Activated CD4-positive, alpha-beta T cell treated with anti-CD3 and anti-CD28 coated beads for 1 hour (primary cell): ENCODE measurements at places on chromosomes 3 and 15.

GRCh38 chr3:30271781-30272180 is 334.6 kb upstream of the TGFBR2 start:
- no peak for DNase-seq

DNA sequence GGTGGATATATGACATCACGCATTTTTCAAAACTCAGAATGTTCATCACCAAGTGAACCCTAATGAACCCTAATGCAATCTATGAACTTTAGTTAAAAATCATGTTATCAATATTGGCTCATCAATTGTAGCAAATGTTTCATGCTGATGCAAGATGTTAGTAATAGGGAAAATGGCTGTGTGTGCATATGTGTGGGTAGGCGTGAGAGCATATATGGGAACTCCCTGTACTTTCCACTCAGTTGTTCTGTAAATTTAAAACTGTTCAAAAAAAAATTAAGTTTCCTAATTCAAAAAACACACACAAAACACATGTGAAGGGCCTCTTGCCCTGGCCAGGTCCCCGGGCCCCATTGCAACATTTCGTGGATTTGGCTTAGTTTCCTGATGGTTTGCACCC is 89.7 kb upstream of the PROK2 start:
- DNase-seq = no peak

DNA sequence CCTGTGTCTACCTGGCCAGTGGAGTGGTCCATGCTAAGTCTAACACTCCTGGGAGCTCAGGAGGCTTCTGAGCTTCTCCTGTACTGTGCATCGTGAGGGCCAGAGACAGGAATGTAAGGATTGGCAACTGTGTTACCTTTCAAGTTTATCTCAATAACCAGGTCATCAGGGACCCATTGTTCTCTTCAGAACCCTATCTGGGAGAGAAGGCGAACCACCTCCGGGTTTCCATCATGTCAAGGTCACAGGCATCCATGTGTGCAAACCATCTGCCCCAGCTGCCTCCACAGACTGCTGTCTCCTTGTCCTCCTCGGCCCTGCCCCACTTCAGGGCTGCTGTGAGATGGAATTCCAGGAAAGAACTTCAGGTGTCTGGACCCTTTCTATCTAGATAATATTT is 5.9 kb downstream of the ANKRD63 start:
- DNase-seq = no peak

GRCh38 chr3:98573181-98573728 is 20.2 kb downstream of the CPOX start:
- no peak for DNase-seq

DNA sequence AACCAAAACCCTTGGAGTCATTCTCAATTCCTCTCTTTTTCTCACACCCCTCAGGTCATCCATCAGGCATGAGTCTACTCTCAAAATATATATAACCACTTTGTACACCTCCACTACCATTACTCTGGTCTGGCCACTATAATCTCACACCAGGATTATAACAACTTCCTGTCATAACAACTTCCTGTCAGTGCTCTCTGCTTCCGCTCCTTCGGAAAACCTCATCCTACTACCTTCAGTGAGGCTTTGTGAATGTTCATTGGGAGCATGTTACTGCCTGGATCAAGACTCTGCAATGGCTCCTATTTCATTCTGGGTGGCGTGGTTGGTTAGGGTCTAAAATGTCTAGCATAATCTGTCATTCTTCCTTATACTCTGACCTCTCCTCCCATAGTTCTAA is 447.4 kb downstream of the MAGI1 start:
- no peak for DNase-seq

DNA sequence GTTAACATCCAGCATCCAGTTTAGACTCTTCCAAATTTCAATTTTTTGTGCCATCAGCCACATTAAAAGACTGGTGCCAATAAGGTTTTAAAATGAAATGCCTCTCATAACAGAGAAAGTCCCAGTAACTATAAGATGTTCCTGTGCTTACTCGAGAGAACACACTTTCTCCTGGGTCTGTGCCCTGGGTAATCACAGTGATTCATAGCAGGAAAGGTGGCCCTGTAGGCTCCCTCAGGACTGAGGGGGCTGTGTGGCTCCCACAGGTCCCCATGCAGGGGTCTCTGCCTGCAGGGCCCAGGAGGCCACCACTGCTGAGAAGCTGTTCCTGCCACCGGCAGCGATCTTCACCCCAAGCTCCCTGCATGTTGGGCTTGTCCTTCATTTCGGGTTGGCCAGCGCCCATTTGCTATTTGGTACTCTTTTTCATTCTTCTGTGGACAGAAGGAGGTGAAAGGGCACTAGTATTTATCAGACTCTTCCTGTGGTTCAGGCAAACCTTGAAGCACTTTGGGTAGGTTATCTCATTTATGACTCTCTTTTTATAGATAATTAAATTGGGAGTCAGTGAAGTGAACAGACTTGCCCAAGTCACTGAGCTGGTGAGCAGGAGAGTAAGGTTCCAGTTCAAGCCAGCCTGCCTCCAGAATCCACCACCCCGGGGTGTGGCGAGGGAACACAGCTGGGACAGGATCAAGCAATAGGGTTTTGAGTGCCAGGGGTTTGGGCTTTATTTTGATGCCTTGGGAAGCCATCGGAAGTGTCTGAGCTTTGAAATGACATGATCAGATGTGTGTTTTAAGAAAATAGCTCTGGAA is 44.2 kb upstream of the PLXNA1 start:
- DNase-seq = no peak

GRCh38 chr3:158801201-158801600 is 653 bp upstream of the MFSD1 start:
- DNase-seq = no peak

DNA sequence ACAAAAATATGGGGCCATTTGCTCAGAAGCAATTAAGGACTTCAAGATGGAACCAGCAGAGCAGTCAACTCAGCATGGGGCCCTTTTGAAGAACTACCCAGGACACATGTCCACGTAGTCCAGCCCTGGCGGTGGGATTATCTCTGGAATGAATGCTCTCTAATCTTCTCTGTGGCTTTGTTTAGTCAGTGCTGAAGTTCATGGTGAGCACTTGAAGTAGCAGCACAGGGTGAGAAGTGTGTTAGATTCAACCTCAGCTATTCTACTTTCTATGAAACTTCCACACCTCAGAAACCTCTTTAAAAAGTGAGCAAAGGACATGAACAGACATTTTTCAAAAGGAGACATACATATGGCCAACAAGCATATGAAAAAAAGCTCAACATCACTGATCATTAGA is 74.4 kb downstream of the THRB start:
- no peak for DNase-seq

- DNase-seq = no peak
Measured at GRCh38 chr3:119596398-119596797, 1.3 kb upstream of the PLA1A start.

GRCh38 chr3:176767385-176767784 is 429.9 kb downstream of the TBL1XR1 start:
- DNase-seq = no peak

DNA sequence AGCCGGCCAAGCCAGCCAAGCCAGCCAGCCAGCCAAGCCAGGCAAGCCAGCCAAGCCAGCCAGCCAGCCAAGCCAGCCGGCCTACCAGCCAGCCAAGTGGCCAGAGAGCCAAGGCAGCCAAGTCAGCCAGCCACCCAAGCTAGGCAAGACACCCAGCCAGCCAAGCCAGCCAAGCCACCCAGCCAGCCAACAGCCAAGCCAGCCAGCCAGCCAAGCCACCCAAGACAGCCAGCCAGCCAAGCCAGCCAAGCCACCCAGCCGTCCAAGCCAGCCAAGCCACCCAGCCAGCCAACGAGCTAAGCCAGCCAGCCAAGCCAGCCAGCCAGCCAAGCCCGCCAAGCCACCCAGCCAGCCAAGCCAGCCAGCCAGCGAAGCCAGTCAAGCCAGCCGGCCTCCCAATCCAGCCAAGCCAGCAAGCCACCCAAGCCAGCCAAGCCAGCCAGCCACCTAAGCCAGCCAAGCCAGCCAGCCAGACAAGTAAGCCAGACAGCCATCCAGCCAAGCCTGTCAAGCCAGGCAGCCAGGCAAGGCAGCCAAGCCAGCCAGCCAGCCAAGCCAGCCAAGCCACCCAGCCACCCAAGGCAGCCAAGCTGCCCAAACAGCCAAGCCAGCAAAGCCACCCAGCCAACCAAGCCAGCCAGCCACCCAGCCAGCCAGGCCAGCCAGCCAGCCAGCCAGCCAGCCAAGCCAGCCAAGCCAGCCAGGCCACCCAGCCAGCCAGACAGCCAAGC is 200.5 kb downstream of the GOLGA6L6 start:
- DNase-seq = peak; percentile 26

- no peak for DNase-seq
Measured at GRCh38 chr15:61295239-61295638, 66.1 kb upstream of the RORA start.

DNA sequence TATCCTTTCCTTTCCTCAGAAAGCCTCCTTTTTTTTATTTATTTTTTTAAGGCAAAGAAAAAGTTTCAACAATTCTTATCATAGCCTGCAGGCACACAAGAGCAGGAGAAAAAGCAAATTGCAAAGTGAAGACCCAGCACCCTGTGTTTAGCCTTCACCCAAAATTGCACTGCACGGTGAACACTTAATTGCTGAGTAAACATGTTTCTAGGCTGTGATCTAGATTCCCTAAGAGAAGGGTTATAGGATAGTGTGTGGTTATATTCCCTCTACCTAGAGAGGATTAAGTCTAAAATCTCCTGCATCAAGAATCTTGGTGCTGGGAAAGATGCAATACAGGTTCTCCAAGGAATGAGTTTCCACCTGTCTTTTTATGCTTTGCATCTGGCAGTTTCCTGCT is 70.2 kb upstream of the BFSP2 start:
- no peak for DNase-seq

DNA sequence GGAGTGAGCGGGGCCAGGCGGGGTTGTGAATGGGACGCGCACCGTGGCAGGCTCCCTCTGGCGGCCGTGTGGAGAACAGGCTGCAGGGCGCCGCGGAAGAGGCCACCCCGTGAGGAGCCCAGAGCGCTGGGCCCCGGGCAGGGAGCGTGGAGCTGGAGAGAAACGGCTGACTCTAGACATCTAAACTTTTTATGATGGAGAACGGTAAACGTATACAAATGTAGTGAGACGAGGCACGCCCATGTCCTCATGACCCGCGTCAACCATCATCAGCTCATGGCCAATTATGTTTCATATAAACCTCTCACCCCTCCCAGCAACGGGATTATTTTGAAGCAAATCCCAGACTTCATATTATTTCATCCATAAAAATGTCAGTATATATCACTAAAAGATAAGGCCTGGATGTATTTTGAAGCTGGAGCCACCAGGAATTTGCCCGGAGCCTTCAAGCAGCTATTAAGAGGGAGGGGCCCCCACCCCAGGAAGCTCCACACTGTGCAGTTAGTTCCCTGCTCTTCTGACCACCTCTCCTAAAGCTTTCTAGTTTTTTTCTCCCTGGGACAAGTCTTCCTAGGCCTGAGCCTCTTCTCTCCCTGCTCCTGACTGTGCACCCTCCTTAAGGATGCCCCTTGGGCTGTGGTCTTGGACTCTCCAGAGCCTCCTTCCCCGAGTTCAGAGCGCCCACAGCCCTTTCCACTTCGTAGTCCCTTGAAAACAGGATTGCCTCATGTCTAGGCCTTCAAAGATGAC is 149.5 kb downstream of the SMAD6 start:
- peak; percentile 63 for DNase-seq

GRCh38 chr15:90530250-90531051 is 728 bp downstream of the CRTC3 start:
- peak; percentile 22 for DNase-seq

DNA sequence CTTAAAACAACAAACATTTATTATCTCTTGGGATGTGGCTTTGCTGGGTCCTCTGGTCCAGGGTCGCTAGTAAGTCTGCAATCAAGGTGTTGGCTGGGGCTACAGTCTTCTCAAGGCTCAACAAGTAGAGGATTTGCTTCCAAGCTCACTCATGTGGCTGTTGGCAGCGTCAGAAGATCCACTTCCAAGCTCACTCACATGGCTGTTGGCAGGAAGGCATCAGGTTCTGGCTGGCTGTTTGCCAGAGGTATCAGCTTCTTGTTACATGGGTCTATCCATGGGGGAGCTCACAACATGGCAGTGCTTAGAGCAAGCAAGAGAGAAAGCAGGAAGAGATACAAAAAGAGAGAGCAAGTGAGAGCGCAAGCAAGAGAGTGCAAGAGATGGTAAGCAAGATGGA is 15.0 kb upstream of the BNC1 start:
- DNase-seq = no peak

DNA sequence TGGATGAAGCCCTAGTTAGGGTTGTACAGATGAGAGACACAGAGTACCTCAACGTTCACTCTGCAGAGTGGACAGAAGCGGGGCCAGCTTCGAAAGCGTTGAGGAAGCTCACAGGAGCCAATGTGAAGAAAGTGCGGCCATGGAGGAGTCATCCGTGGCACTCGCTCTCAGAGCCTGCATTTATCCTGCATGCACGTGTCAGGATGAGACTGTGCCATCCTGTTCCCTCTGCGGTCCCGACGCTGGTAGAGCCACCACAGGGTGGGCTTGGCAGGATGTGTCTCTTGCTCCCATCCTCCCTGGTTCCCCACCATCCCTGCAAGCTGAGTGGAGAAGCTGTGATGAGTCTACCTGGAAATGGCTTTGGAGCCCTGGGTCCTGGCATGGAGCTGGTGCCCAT is 39.3 kb downstream of the KLHL25 start:
- no peak for DNase-seq

- no peak for DNase-seq
Measured at GRCh38 chr3:50327129-50327528, 894 bp downstream of the TUSC2 start.

DNA sequence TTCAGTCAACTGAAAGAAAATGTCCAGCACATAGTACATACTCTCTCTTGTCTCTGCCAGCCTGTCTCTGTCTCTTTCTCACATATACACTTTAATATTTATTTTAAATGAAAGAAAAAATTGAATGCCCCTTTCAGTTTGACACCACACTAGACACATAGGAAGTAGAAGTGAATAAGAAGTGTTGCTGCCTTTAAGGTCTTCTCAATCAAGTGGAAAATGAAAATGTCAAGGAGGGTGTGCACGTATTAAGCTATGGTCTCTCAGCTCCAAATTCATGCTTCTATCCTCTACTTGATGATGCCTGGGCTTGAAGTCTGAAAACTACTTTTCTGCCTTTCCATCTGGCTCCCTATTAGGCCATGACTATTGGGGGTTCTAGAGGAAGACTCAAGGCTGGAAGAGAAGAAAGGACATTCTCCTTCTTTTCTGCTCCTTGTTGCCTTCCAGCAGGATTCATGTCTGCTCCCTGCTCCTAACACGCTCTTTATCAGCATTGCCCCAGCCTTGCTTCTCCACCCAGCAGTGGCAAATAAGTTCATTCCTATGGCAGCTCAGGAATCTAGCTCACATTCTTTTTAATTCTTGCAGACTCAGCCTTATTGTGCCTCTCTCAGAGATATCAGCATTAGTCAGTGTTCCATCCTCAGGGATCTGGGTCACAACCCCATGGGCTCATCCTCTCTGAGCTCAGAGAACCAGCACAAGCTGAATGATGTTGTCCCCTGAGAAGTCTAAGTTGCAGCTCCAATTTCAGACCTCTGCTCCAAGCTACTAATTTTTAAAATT is 609.1 kb upstream of the GRM7 start:
- DNase-seq = no peak

DNA sequence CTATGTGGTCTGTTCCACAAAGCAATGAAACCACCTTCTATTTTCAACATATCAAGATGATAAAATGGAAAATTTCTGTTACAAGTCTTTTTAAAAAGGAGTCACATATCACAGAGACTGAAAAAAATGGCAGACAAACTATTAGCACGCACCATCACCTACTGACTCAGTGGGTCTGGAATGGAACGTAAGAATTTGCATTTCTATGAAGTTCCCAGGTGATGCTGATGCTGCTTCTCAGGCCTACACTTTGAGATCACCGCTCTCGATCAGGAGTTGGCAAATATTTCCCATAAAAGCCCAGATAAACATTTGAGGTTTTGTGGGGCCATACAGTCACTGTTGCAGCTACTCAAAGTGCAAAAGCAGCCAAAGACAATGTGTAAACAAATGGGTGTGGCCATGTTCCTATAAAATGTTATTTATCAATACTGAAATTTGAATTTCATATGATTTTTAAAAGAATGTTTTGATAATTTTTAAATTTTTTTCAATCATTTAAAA is 142.9 kb downstream of the ADAM10 start:
- DNase-seq = no peak
